ENCODE measurements at places on chromosomes 3 and 15.
A peak's percentile ranks its signal among the peaks of the same experiment; 100 is the strongest.

DNA sequence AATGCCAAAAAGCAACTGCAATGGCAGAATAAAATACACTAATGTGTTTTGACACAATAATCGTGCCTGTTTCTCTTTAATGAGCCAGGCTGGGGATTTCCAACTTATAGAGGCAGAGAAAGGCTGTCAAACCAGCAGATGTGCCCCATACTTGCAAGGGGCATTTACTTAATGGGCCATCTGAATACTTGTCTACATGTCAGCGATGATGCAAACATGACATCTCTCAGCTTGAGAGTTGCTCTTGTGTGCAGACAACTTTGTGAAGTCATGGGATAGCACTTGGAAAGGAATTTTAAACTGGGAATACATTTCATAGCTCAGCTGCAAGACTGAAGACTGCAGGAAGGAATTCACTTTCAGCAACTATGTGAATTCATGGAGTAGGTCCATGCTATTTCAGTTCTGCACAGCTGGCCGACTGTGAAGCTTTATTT lies 127.4 kb upstream of the ADAMTS9 start:
- DNase-seq: peak; percentile 37

- no peak for DNase-seq
Observed at GRCh38 chr3:79148786-79149185, 619.0 kb downstream of the ROBO1 start.

- no peak for DNase-seq
Observed at GRCh38 chr15:31396881-31397560, 70.4 kb downstream of the KLF13 start.

GRCh38 chr15:68583936-68584755 lies 5.4 kb downstream of the CORO2B start:
- no peak for DNase-seq

DNA sequence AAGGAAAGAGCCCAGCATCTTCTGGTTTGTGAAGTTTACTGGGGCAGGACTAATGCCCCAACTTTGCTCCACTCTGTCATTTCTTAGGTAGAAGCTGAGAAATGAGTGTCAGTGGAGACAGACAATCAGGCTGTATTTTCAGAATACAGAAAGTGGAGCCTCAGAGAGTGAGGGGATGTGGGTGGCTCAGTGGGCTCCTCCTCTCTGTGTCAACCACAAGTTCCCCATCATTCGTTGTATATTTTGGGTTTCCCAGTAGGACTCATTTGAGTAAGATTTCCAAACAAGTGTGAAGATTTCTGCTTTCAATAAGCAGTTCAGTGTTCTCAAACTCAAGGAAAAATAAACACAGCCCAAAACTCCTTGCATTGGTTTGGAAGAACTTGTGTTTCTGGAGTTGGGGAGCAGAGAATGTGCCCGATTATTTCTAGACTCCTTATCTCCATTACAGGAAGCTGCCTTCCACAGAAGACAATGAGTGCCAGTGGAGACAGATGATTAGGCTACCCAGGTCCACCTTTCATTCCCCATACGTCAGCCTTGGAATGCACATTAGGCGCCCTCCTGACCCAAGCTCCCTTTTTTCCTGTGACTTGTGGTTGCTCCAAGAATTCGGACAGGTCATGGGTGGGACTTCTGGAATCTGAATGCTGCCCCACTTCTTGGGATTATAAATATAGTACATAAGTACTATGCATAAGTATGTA lies 792.1 kb upstream of the LMCD1 start:
- no peak for DNase-seq

GRCh38 chr3:198046120-198046857 lies 86.3 kb downstream of the LMLN start:
- no peak for DNase-seq

GRCh38 chr3:169999433-169999832 lies 32.8 kb downstream of the SEC62 start:
- no peak for DNase-seq

DNA sequence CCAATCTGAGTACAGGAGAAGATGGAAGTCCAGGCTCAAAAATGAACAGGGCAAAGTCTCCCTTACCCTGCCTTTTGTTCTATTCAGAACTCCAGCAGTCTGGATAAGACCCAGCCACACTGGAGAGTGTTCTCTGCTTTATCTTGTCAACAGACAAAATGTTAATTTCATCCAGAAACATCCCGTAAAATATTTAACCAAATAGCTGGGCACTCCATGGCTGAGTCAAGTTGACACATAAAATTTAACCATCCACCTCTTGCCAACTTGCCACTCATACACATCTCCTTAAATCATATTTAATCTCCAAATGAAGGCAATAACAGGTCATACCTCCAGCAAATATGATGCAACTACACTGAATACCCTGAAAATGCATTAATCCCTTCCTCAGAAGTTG lies 33.6 kb downstream of the MKRN3 start:
- DNase-seq: no peak

DNA sequence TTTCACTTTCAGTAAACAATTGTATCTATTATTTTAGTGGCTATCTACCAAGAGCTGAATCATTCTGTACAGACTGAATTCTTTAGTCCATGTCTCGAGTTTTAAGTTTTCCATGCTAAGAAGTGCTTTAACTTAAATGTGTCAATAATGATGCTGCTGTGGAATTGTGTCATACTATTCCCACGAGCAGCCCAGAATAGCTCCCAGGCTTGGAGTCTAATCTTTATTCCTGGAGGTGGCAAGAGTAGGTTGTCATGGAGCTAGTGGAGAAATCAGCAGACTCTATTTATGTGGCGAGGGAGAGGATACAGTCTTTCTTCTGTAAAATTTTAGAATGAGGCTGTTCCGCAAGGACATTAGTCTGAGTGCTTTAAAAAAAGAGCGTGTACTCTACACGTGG lies 207.2 kb downstream of the ROBO2 start:
- DNase-seq: no peak

GRCh38 chr15:77180270-77180669 lies 109.4 kb upstream of the TSPAN3 start:
- DNase-seq: no peak

- DNase-seq: no peak
Observed at GRCh38 chr15:94026458-94027304, 204.7 kb upstream of the MCTP2 start.

DNA sequence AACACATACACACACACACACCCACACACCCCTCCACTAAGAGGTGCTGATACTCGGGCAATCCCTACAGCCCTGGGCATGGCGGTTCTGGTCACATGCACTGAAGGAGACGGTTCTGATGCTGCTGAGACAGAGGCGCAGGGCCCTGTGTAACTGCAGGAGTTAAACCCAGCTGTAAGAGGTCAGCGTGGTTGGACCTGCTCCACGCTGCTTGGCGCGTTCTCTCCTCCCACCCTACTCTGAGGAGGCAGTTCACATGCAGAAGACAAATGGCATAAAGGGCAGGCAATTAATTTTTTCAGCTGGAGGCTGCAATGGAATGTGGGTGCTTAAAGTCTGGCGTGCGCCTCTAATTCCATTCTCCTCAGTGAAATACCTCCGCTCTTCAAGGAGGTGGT lies 35.2 kb downstream of the GRK7 start:
- peak; percentile 32 for DNase-seq

- no peak for DNase-seq
Observed at GRCh38 chr3:117630469-117630868, 920.9 kb downstream of the TUSC7 start.

- peak; percentile 53 for DNase-seq
Observed at GRCh38 chr3:42600958-42601675, 631 bp downstream of the NKTR start.

DNA sequence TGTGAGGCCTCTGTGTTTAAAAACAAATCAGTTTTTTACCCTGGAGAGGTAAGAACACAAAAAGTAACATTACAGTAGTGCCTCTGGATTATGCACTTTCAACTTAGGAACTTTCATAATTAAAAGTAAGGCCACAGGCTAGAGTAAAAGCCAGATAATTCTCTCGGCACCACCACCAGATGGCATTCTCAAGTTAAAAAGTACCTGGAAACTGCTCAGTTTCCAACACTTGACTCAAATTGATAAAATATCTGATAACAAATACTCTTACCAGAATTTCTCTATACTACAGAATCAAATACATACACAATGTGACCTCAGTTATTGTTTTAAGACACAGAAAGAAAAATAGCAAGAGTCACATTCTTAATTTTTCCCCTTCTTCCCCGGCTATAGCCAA lies 19.9 kb downstream of the SPICE1 start:
- DNase-seq: peak; percentile 44

DNA sequence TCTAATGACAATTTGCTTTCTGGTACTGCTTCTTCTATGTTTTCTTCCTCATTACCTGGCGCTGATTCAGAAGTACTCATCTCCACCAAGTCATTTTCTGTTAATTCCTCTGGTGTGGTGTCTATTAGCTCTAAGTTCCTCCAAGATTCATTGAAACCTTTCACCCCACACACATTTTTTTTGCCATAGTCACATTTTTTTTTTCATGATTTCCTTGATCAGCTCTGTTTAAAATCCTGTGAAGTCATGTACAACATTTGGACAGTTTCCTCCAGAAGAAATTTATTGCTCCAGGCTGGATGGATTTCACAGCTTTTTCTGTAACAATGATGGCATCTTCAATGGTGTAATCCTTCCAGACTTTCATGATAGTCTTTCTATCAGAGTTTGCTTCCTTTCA lies 243.2 kb upstream of the VEPH1 start:
- DNase-seq: no peak

DNA sequence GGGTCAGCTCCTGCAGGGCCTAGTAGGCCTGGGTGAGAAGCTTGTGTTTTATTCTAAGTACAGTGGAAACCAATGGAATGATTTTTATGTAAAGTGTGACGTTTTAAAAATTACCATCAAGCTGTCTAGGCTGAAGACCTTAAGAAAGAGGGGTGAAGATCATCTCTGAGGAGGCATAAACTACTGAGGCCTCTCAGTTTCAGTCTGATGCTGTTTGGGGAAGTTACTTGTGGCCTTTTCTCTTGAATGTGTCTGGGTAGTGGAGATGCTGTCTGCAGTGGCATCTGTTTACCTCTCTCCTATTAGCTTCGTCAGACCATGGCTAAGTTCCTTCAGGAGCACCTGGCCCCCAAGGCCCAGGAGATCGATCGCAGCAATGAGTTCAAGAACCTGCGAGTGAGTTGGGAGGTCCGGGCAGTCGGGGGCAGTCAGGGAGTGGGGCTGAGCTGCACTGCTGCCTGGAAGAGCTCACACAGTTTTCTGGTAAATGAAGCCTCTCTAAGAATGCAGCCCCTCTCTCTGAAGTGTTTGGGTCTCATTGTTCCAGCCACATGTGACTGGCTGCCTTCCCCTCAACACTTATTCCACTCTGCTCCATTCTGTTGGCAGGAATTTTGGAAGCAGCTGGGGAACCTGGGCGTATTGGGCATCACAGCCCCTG lies 1.9 kb downstream of the IVD start:
- no peak for DNase-seq

DNA sequence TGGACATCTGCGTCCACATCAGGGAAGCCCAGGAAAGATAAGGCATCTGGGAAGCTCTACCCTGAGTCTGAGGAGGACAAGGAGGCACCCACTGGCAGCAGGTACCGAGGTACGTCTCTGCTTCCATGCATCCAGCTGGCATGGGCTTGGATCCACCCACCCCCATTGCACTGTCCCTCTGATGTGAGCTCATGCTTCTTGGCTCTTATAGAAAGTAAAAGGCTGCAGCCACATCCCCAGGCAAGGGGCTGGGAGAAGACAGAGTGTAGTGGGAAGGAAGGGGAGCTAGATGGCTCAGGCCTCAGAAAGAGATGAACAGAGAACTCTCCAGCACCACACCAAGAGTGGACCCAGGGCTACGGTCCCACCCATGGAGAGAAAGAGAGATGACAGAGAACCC lies 18.2 kb downstream of the PTH1R start:
- DNase-seq: no peak

GRCh38 chr3:10729439-10729838 lies 86.6 kb upstream of the SLC6A11 start:
- DNase-seq: no peak

DNA sequence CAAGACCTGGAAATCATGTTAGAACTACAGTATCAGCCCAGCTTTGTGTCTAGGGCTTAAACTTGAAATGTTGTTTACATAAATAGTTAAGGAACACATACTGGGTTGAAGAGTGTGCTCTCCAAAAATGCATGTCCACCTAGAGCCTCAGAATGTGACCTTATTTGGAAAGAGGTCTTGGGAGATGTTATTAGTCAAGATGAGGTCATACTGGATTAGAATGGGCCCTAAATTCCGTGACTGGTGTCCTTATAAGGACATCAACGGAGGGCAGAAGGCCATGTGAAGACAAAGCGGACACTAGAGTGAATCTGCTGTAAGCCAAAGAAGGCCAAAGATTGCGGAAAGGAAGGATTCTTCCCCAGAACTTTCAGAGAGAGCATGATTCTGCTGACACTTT lies 759.2 kb upstream of the CFAP20DC start:
- DNase-seq: no peak

DNA sequence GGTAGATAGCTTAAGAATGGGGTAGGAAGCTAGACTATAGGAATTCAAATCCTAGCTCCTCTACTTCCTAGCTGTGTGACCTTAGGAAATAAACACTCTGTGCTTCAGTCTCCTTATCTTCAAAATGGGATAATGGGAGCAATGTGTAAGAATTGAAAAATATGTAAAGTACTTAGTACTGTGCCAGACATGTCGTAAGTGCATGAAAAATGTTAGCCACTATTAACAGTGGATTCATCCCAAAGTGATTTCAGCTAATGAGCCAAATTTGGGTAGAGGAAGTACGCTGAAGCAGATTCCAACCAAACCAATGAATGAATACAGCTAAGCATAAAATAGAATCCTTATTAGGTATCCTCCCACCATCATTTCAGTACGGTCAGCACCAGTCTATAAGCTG lies 192.1 kb downstream of the RORA start:
- no peak for DNase-seq

GRCh38 chr3:86416334-86416733 lies 574.6 kb downstream of the VGLL3 start:
- no peak for DNase-seq

DNA sequence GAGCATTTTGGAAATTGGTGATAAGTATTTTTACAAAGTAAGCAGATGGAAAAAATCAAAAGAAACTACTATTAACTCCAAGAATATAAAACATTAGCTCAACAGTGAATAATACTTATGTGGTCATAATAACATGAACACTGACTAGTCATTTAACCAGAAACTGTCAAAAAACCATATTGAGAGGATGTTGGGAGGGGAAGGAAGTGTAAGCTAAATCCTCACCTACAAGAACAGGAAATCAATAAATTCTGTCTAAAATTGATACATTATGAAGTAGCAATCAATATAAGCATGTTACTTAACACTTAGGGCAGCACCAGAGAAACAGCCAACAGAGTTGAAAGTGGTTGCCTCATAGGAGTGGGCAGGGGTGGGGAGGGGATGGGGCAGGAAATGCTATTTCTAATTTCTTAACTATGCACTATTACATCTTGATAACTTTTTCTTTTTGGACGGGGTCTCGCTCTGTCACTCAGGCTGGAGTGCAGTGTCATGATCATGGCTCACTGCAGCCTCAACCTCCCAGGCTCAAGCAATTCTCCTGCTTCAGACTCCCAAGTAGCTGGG lies 41.7 kb downstream of the CCR3 start:
- no peak for DNase-seq

- DNase-seq: no peak
Observed at GRCh38 chr3:160852856-160853255, 96.8 kb downstream of the PPM1L start.

GRCh38 chr15:36988947-36989346 lies 111.4 kb downstream of the MEIS2 start:
- no peak for DNase-seq

Data from left kidney (tissue), 8 donors.